Left renal pelvis (tissue), 4 donors: ENCODE measurements at places on chromosomes 6 and 20.

GRCh38 chr20:5642155-5642981 lies 107.8 kb upstream of the SHLD1 start:
- no peak for DNase-seq

DNA sequence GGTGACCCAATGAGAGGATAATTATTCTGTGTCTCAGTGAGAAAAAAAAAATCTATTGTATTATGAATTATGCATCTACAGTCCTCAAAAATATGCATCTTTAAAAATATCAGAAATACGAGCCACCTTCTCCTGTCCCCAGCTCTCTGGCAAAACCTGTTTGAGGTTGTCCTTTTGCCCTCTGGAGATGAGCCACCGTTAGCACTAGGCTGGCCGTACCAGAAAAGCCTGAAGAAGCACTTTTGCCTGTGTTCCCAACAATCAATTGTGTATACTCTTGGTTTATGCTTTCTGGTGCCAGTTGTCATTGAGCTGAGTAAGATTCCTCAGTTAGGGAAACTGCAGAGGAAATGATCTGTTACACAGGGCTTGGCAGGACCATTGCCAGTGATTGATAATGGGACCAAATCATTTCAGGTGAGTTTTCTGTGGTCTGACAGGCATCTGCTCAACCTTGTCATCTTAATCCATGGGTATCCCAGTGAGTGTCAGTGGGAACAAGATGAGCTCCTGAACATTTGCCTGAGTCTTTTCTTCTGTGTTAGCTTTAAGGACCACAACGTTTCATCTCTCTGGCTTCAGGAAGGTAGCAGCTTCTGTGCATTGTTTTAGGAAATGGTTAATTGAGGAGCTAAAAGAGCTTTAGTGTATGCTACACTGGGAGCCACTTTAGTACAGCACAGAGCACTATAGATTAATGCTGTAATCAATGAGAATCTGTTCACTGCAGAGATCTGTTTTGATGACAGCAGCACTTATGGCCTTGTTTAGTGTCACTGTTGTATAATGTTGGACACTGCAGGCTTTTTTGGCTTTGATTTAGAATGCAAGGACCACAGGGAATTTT lies 330.1 kb downstream of the RIMS1 start:
- no peak for DNase-seq

DNA sequence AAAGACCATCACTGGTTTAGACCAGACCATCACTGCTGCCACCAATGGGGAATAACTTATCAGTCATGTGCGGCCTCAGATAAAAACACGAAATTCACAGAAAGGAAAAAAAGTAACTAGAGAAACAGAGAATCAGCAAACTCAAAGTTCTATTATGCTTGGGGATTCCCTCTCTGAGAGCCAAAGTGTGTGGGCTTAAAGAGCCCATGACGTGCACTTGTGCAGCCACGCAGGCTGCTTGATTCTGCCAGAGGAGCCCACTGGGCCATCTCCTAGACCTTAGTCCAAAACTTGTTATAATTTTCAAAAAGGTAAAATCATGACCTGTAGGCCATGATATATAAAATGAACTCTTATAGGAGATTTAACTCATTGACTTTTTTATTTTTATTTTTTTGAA lies 15.2 kb downstream of the RAB44 start:
- DNase-seq, result no peak

DNA sequence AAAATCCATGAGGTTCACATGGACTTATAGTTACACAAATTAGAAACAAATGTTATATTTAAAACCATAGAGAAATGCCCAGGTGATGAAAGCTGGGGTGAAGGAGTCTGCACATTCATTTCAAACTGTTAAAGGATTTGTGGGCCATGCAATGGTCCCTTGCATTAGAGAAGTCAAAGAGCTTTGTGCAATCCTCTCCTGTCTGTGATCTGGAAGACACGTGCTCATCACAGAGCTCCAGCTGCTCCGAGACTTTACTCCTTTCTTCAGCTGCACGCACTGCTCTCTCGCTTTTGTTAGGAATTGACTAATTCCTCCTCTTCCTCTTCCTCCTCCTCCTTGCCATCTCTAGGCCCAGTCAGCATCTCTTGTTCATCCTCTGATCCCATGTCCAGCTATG lies 4.1 kb upstream of the AIF1 start:
- DNase-seq, result no peak

GRCh38 chr6:28693033-28693750 lies 167.5 kb downstream of the GPX5 start:
- no peak for DNase-seq

DNA sequence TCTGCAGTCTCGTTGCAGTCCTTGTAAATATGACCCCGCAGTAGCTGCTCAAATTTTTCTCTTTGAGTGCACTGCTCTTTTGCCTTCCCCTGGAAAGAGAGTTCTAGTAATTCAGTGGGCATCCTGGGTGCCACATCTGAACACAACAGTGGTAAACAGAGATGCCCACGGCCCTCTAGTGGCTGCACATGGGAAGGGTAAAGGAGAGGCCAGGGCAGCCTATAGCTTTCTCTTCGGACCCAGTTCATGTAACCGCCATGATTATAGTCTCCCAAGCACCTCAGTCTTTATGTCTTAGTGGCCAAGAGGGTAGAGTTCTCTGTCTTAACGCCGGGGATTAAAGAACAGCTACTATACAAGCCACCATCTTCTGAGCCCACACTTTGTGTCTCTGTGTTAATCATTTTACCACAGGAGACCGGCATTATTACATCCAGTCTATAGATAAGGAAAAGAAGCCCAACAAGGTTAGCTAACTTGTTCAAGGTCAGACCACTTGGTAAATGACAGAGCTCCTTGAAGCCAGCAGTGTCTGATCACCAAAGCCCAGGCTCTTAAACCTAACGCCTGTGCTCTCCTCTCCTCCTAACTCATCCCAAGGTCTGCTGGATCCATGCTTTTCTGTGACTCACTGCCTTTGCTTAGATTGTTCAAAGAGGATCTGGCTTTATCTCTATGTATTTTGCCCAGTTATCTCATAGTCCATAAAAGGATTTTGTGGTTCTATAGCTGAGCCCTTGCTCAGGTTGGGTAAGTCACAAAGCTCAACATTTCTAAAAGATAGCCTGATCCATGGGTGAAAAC lies 81.8 kb downstream of the ISM1 start:
- no peak for DNase-seq

DNA sequence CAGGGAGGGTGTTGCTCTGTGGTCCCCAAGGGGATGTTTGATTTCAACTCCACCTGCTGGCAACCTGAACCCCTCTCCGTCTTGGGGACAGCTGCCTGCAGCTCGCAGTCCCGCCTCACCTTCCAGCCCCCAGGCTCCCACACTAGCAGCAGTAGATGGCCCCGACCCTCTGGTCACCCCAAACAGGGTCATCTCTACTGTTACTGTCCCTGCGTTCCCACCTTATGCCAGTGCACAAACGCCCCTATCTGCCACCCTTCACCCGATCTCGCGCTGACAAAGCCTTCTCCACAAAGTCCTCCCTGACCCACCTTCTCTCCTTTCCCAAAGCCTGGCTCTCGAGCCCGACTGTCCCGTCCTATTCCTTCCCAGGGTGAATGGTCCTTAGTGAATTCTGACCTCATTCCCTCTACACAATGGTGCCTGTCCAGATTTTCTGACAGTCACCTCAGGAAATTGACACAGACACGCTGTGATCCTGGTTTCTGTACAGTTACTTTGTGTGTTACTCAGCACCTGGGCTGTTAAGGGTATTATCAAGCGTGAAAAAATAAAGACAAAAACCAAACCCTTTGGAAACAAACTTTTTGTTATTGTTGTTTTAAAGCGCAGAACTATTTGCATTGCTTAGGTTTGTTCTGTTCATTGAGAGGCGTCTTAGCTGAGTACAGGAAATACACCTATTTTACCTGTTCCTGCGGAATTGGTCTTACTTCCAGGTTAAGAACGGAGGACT lies 728 bp downstream of the FUT9 start:
- no peak for DNase-seq

GRCh38 chr6:75755704-75756103 lies 6.7 kb downstream of the MYO6 start:
- DNase-seq, result no peak

DNA sequence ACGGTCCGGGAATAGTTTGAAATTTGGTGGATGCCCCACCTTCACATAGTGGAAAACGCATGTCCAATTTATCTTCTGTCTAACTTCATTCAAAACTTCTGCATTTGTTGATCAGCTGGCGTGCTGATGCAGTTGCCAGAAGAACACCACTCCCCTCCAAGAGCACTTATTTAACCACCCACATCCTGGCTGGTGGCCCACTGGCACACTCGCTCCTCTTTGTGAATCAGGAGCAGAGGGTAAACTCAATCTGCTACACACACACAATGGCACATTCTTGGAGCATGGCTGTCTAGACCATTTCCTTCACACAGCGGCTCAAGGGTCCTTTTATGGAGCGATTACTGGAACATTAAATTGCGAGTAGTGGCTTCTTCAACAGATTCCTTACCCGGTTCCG lies 55.1 kb upstream of the CEP162 start:
- DNase-seq, result no peak

DNA sequence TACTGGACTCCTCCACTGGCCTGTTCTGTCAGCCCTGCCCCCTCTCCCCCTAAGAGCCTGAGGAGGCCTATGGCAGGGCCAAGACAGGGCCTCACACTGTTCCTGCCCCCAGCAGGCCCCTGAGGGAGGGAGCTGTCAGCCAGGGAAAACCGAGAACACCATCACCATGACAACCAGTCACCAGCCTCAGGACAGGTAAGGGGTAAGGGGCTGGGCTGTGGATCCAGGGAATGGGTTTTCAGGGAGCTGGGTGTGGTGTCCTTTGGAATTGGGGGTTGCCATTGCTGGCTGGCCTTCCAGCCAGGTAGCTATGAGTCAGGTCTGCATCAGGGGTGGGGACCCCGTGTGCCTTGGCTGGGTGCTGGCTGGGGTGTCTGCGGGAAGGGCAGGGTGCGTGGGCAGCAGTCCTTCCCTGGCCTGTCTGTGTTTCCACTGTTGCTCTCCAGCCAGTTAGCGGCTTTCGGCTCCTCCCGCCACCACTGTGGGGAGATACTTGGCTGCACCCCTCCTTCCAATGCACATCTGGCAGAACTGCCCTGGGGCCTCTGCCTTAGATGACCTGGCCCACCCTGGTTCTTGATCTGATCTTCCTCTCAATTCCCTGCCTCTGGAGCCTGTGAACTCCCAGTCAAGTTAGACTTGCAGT lies 3.9 kb downstream of the SLC29A1 start:
- DNase-seq, result no peak

DNA sequence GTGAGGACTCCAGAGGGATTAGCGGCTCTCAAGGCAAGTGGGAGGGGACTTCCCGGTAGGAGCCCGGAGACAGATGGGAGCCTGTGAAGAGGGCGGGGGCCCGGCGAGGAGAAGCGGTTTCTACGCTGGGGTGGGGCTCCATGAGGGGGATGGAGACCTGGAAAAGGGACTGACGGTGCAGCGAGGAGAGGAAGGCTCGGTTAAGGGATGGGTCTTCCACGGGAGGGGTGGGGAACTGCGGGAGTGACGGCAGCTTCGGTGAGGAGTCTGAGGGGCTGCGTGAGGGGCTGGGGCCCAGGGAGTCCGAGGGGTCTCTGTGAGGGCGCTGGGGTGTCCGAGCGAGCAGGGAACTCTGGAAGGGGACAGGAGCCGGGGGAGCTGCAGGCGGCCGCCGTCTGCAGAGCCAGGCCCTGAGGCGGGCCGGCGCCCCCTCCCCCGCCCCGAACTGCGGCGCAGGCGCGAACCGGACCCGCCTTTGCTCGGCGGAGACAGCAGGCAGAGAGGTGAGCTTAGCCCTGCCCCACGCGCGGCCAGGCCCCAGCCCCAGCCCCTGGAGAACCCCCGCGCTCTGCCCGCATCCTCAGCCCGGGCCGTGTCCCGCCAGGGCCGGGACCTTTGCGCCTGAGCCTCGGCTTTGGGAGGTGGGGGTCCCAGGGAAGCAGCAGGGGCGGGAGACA lies at the start of gene NRSN2:
NRSN2 (plus strand) TSS at position 472 of the 677 bp plus-strand sequence. CDS start 2,533 bp downstream, outside the sequence.
- no peak for DNase-seq

GRCh38 chr6:20574355-20574754 lies 40.1 kb downstream of the CDKAL1 start:
- DNase-seq, result no peak

DNA sequence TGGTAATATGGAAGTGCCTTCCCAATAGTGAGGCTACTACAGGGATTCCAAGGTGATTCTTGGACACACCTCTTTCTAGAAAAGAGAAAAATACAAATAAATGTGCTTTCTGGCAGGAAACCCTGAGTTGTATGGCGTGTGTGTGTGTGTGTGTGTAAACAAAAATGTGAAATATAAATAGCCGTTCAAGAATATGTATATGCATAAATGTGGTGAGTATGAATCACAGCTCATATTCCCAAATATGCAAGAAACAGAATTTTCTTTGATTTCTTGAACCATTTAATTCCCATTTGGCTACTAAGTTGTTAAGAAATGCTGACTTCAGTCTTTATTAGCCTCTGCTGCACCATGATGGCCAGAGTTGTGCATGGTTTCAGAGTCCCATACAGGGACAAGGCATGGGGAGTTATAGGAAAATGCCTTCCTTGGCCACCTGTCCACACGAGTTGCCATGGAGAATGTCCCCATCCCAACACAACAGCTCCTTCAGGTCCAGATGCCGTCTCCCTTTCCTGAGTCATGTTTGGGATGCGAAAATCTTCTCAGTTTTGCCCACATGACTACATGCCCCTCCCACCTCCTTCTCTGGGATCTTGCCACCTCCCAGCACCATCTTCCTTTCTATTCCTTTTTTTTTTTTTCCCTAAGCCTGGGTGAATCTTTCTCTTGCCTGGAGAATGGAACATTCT lies 312.4 kb upstream of the ECI2 start:
- DNase-seq, result no peak

- no peak for DNase-seq
Observed at GRCh38 chr6:157430834-157431233, 49.8 kb downstream of the ZDHHC14 start.

DNA sequence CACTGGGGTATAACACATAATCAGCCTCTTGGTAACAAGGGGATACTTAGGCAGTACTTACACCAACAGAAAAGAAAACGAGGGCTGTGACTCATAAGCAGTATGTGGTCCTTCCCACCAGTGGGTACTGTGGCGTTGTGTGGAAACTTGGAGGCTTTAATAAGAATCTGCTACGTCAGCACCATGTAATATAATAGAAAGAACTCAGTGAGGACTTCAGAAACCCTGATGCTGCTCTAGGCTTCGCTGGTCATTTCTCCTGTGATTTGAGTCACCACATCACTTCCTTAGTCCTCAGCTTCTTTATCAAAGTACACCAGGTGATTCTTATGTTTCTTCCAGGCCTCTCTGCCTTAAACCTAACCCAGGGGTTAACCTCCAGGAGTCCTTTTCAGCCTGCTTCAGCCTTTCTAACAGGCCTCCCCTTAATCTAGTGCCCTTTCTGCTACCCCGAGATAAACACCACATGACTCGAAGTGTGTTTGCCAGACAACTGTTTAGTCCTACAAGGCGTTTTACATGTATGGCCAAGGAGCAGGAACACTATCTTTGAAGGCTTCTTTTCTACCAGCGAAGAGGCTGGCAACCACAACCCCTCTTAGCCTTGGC lies 68.5 kb downstream of the FYN start:
- DNase-seq, result no peak
